Skeletal muscle tissue (tissue), 5 donors: ENCODE measurements at places on chromosomes 11 and 22. TPM values are rescaled to one million over a fixed set of nuclear protein-coding genes. Genes with fewer than 3 reads are reported as not detected.

KCNC1 gene
- under 0.01 TPM for total RNA-seq

CARD18 gene
- not detected for total RNA-seq

KCNJ4 gene
- total RNA-seq, result not detected

MS4A8 gene
- total RNA-seq, result 3.7 TPM

SPATA19 gene
- total RNA-seq, result not detected

PLEKHA7 gene
- total RNA-seq, result 5.2 TPM

P2RY2 gene
- 1.0 TPM for total RNA-seq

DBX1 gene
- total RNA-seq, result under 0.01 TPM

RTN4R gene
- total RNA-seq, result 2.6 TPM

POU2AF3 gene
- total RNA-seq, result 0.52 TPM

FGF4 gene
- total RNA-seq, result 1.6 TPM

OR8G1 gene
- under 0.01 TPM for total RNA-seq

ACTN3 gene
- total RNA-seq, result 156 TPM

OR8D4 gene
- under 0.01 TPM for total RNA-seq

MPZL2 gene
- total RNA-seq, result 1.0 TPM

ANO3 gene
- under 0.01 TPM for total RNA-seq

HTR3B gene
- total RNA-seq, result not detected
